ENCODE measurements at places on chromosomes 16 and 17. TPM values are rescaled to one million over a fixed set of nuclear protein-coding genes. Genes with fewer than 3 reads are reported as not detected.

GRCh38 chr17:44901411-44901921, 2.2 kb upstream of the EFTUD2 start:
- no peak for DNase-seq
- H3K4me3 ChIP-seq: no peak overlapping the region
- H3K27ac ChIP-seq: peak overlapping the region; percentile 91
- H3K36me3 ChIP-seq: no peaks in the 10 kb centered on the region
- H3K4me1 ChIP-seq: peaks cover 34% of the 10 kb centered on the region
- H3K27me3 ChIP-seq: no peaks in the 10 kb centered on the region

DNA sequence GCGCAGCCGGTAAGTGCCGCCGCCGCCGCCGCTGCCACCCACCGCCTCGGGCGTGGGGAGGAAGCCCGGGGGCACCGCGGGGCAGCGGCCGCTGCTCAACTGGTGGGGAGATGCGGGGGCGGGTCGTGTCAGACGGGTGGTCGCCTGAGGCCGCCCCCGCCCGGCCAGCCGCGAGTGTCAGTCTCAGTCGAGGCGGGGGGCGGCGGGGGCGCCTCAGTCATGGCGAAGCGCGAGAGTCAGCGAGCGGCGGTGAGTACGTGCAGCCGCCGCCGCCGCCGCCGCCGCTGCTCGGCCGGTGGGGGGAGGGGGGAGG, 76.2 kb downstream of the CHD9 start:
- peak overlapping the region; percentile 96 for H3K27ac ChIP-seq
- H3K4me3 ChIP-seq: peak overlapping the region; percentile 95
- no peaks in the 10 kb centered on the region for H3K36me3 ChIP-seq
- no peaks in the 10 kb centered on the region for H3K27me3 ChIP-seq
- H3K4me1 ChIP-seq: peaks cover 36% of the 10 kb centered on the region
- DNase-seq: no peak

- H3K4me3 ChIP-seq: no peak overlapping the region
- H3K4me1 ChIP-seq: no peaks in the 10 kb centered on the region
- H3K27me3 ChIP-seq: no peaks in the 10 kb centered on the region
- no peaks in the 10 kb centered on the region for H3K36me3 ChIP-seq
- no peak for DNase-seq
- H3K27ac ChIP-seq: no peak overlapping the region
These were observed 27.4 kb upstream of the SSTR2 start for GRCh38 chr17:73137376-73137775.

The MLKL gene
- total RNA-seq: 8.0 TPM

DNA sequence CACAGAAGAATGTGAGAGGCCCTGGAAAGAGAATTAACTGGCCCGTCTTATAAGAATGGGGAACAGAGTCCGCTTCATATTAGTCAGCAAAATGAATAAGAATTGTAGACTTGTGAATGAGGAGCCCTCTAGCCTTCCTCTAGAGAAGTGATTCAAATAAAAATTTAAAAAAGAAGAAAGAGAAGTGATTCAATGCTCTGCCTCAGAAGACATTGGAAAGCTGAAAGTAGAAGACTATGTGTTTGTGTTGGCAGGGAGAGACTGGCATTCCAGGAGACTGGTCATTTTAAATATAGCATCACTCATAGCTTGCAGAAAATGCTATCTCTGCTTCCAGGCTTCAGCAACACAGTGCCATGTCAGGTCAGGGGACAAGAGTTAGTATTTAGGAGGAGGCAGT, 190.6 kb upstream of the HS3ST3A1 start:
- H3K36me3 ChIP-seq: no peaks in the 10 kb centered on the region
- no peaks in the 10 kb centered on the region for H3K27me3 ChIP-seq
- H3K4me1 ChIP-seq: no peaks in the 10 kb centered on the region
- no peak overlapping the region for H3K27ac ChIP-seq
- H3K4me3 ChIP-seq: no peak overlapping the region
- no peak for DNase-seq

Measured in sigmoid colon (tissue), 7 donors.